ENCODE measurements at places on chromosomes 2 and 18.

DNA sequence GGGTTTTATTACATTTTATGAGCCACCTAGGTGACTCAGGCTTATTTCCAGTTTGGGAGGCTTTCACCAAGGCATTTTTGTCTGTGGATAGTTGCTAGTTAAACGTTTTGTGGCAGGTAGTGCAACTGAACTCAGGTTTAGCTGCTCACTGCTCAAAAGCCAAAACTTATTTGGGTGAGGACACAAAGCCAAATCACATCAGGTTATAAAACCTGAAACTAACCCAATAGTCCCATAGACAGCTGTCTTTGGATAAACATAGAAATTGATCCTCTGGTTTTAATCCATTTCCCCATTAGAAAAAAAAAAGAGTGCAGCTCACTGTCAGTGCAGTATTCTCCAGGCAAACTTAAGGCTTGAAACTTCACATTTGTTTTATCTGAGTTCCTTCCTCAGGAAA is 362.6 kb upstream of the TFPI start:
- no peak for DNase-seq

- no peak for DNase-seq
Observed at GRCh38 chr18:45232061-45232460, 383.2 kb upstream of the SLC14A2 start.

DNA sequence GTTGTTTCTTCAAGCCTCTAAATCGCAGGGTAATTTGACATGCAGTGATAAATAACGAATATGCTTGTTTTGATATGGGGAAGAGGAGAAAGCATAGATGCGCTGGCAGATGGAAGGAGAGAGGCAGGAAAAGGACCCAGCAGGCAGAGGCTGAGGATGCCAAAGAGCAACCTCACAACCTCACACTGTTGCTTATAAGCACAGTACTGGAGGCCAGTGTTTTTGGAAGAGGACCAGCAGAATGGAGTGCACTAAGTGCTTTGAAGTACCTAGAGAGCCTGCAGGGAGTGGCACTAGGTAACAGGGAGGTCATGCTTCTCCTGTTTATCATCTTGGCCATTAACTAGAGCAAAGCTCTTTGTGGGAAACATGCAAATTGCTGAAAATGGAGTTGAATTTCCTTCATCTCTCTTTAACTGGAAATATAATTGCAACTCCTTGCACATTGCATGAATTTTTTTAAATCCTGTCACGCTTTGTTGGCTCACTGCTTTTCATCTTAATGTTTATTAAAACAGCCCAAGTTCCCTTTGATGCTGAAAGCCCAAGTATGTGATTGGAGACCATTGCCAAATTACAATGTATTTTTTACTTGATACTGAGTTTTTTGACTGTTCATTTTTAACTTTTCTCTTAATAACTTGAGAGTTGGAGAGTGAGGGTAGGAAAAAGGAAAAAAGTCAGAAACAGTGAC is 236.4 kb downstream of the LRRTM1 start:
- peak; percentile 87 for DNase-seq

GRCh38 chr2:230669386-230669950 is 43.2 kb upstream of the CAB39 start:
- no peak for DNase-seq

DNA sequence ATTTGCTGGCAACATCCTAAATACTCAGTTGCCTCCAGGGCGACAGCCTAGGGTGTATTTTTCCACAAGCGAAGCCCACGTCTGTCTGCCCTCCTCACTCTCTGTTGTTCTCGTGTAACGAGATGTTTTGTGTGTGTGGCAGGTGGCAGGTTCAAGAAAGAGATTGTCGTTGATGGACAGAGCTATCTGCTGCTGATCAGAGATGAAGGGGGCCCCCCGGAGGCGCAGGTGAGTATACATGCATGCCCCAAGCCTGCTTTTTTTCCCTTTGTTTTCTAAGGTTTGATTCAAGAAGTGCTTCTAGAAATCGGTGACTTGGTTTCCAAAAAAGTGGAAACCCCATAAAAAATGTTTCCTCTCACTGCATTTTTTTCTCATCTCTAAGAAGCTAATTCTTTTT is 247.0 kb downstream of the AGAP1 start:
- DNase-seq: no peak

- DNase-seq: no peak
Observed at GRCh38 chr2:51329512-51329911, 297.6 kb upstream of the NRXN1 start.

DNA sequence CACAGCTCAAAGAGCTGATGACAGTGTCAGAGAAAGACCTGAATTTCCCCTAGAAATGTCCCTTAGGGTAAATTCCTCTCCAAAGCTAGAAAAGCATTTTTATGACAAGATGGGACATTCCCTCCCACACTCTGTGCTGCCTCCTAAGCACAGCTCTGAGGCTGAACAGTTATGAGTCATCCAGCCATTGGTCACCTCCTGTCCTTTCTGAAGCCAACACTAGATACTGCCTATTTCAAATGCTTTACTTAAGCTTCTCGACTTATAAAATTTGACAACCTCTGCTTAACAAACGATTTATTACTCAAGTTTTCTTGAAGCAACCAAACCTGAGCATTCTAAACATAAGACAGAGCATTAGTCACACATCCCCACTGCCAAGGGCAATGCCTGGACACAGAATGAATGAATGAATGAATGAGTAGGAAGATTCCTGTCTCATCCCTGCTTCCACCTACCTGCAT is 35.4 kb downstream of the B4GALT6 start:
- DNase-seq: no peak

Data from NCI-H187 treated with DMSO at 0.1 percent for 48 hours (cell line).